B cell (primary cell): ENCODE measurements at places on chromosomes 5 and 9. TPM values are rescaled to one million over a fixed set of nuclear protein-coding genes. Genes with fewer than 3 reads are reported as not detected.

The SH3GL2 gene
- not detected in 2 replicates for polyA plus RNA-seq

DNA sequence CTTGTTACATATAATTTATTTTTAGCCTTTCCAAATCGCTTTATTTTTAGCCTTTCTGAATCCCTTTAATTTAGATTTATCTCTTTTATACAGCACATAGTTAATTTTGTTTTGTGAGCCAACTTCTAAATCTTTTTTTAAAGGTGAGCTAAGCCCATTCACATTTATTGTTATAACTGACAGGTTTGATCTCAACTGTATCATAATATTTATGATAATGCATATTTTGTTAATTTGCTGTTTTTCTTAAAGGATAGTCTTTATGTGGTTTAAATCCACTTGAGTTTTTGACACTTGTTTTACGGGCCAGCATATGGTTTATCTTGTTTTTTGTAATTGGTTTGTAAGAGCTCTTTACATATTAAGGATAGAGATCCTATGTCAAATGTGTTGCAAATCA is 177.8 kb upstream of the SMIM23 start:
- DNase-seq = no peak
- H3K4me3 ChIP-seq = no peak overlapping the region
- H3K4me1 ChIP-seq = no peaks in the 10 kb centered on the region
- H3K27me3 ChIP-seq = no peaks in the 10 kb centered on the region
- no peaks in the 10 kb centered on the region for H3K36me3 ChIP-seq

- H3K27ac ChIP-seq = no peak overlapping the region
- H3K27me3 ChIP-seq = no peaks in the 10 kb centered on the region
- no peaks in the 10 kb centered on the region for H3K36me3 ChIP-seq
- H3K4me3 ChIP-seq = no peak overlapping the region
- no peaks in the 10 kb centered on the region for H3K4me1 ChIP-seq
Observed at GRCh38 chr5:8907168-8907868, 638.6 kb downstream of the SEMA5A start.

The TRIP13 gene
- polyA plus RNA-seq = 0.63 and 0.81 TPM in 2 replicates

- H3K27me3 ChIP-seq = no peaks in the 10 kb centered on the region
- H3K27ac ChIP-seq = peak overlapping the region; percentile 55
- DNase-seq = peak; percentile 88
- H3K4me3 ChIP-seq = peak overlapping the region; percentile 1
- peaks cover 79% of the 10 kb centered on the region for H3K4me1 ChIP-seq
- no peaks in the 10 kb centered on the region for H3K36me3 ChIP-seq
Observed at GRCh38 chr5:32583582-32584232, 1.6 kb upstream of the SUB1 start.

GRCh38 chr5:72183101-72183520 is 75.8 kb downstream of the MAP1B start:
- no peaks in the 10 kb centered on the region for H3K36me3 ChIP-seq
- no peak overlapping the region for H3K27ac ChIP-seq
- H3K4me3 ChIP-seq = no peak overlapping the region
- H3K27me3 ChIP-seq = no peaks in the 10 kb centered on the region
- DNase-seq = no peak
- no peaks in the 10 kb centered on the region for H3K4me1 ChIP-seq

DNA sequence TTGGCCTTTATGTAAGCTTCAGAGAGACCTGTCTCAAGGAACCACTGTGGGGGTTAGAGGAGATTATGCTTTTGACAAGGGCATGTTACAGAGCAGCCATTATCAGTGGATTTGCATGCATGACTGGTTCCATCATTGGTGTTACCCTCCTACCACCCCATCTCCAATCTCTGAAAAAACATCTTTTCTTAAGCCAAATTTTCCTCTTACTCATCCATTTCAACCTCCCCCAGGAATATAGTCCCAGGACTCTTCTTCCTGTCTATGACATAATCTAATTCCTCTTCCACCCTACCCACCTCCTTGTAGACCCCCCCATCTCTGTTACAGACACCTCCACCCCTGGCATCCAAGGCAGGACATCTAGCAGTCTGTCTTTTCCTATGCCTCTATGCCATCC is 33.1 kb upstream of the ADRB2 start:
- no peak for DNase-seq
- H3K36me3 ChIP-seq = no peaks in the 10 kb centered on the region
- H3K27ac ChIP-seq = no peak overlapping the region
- H3K4me1 ChIP-seq = peaks cover 19% of the 10 kb centered on the region
- H3K4me3 ChIP-seq = no peak overlapping the region

GRCh38 chr5:126030698-126031097 is 392.5 kb upstream of the GRAMD2B start:
- H3K36me3 ChIP-seq = no peaks in the 10 kb centered on the region
- no peak overlapping the region for H3K27ac ChIP-seq
- H3K4me3 ChIP-seq = no peak overlapping the region
- DNase-seq = no peak
- H3K27me3 ChIP-seq = no peaks in the 10 kb centered on the region
